GM04503 (cell line): ENCODE measurements at places on chromosomes 12 and 14.

- DNase-seq = no peak
Measured at GRCh38 chr12:25186038-25186787, 8.7 kb downstream of the DNAI7 start.

- no peak for DNase-seq
Measured at GRCh38 chr14:76863724-76864407, 37.7 kb downstream of the LRRC74A start.

DNA sequence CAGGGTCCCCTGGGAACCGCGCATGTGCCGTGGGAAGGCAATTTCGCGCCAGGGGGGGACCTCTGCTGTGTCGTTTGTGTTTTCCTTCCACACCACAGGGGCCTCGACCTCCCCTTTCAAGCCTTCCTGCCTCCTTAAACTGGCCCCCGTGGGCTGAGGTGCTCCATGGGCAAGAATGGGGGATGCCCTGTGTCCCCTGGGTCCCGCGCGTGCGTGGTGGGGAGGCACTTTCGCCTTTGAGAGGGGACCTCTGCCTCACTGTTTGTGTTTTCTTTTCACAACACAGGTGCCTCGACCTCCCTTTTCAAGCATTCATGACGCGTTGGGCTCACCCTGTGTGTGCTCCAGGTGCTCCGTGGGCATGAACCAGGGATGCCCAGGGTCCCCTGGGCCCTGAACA, 348.8 kb downstream of the ALG10 start:
- no peak for DNase-seq

GRCh38 chr14:31009836-31010574, 15.4 kb upstream of the AP4S1 start:
- DNase-seq = no peak

DNA sequence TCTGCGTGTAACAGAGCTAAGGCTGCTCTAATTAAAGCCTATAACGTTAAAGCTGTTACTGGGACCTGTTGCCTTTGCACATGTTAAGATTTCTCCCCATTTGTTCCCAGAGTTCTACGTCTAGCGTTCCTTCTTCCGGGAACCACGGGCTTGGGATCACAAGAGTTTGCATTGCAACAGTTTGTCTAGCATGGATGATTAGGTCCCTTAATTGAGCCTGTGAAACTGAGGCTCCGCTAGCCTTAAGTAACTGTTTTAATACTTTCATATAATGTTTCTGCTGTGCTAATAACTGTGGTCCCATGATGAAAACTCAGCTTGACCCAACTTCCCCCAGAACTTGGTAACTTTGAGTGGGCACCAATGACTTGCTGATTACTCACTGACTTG, 16.7 kb upstream of the LYZ start:
- no peak for DNase-seq

GRCh38 chr12:94299846-94300245, 151.5 kb downstream of the PLXNC1 start:
- no peak for DNase-seq

- DNase-seq = no peak
Measured at GRCh38 chr12:2876431-2877046, 435 bp downstream of the FOXM1 start.

GRCh38 chr12:91023326-91024004, 18.7 kb upstream of the EPYC start:
- DNase-seq = no peak

DNA sequence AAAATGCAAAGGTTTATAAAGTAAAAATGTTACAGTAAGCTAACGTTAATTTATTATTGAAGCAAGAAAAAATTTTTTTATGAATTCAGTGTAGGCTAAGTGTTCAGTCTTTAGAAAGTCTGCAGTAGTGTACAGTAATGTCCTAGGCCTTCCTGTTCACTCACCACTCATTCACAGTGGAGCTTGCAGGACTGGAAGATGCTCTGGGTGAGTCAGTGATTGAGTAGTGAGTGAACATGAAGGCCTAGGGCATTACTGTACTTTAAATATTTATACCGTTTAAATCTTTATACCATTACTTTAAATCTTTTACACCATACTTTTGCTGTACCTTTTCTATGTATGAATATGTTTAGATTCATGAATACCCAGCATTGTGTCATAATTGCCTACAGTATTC, 120.3 kb upstream of the SLC38A4 start:
- no peak for DNase-seq

DNA sequence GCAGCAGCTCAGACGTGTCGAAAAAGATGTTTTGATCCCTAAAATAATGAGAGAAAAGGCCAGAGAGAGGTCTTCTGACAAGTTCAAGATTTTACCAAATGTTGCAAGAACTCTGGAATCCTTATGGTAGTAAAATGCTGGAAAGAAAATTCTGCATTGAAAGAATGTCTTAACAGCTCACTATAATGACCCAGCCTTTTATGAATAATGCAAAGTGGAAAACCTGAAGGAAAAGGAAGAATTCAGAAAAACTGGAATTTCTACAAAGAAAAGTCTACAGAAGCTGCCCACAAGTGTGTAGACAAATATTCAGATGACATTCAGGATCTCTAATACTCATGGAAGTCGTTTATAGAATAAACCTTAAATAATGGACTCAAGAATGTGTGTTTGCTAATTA, 1.8 kb upstream of the CCDC88C start:
- no peak for DNase-seq

GRCh38 chr14:90871605-90872233, 55.5 kb upstream of the TTC7B start:
- DNase-seq = no peak
